Mesenteric fat pad (tissue), 1 donor: ENCODE measurements at places on chromosomes 3 and 15. TPM values are rescaled to one million over a fixed set of nuclear protein-coding genes. Genes with fewer than 3 reads are reported as not detected.

Gene ULK4
- 7.9 TPM for total RNA-seq

Gene FETUB
- not detected for total RNA-seq

Gene HES1
- total RNA-seq: 38.9 TPM

Gene NTRK3
- total RNA-seq: 1.6 TPM

Gene ADCY5
- total RNA-seq: 107 TPM
